Activated CD4-positive, alpha-beta memory T cell treated with anti-CD3 and anti-CD28 coated beads for 36 hours (primary cell): ENCODE measurements at places on chromosomes 6 and 20. TPM values are rescaled to one million over a fixed set of nuclear protein-coding genes. Genes with fewer than 3 reads are reported as not detected.

GRCh38 chr6:132404330-132404729 lies 3.1 kb upstream of the MOXD1 start:
- H3K4me3 ChIP-seq = no peak overlapping the region
- DNase-seq = no peak
- H3K27me3 ChIP-seq = peaks cover 42% of the 10 kb centered on the region
- H3K36me3 ChIP-seq = no peaks in the 10 kb centered on the region
- peaks cover 12% of the 10 kb centered on the region for H3K4me1 ChIP-seq

DNA sequence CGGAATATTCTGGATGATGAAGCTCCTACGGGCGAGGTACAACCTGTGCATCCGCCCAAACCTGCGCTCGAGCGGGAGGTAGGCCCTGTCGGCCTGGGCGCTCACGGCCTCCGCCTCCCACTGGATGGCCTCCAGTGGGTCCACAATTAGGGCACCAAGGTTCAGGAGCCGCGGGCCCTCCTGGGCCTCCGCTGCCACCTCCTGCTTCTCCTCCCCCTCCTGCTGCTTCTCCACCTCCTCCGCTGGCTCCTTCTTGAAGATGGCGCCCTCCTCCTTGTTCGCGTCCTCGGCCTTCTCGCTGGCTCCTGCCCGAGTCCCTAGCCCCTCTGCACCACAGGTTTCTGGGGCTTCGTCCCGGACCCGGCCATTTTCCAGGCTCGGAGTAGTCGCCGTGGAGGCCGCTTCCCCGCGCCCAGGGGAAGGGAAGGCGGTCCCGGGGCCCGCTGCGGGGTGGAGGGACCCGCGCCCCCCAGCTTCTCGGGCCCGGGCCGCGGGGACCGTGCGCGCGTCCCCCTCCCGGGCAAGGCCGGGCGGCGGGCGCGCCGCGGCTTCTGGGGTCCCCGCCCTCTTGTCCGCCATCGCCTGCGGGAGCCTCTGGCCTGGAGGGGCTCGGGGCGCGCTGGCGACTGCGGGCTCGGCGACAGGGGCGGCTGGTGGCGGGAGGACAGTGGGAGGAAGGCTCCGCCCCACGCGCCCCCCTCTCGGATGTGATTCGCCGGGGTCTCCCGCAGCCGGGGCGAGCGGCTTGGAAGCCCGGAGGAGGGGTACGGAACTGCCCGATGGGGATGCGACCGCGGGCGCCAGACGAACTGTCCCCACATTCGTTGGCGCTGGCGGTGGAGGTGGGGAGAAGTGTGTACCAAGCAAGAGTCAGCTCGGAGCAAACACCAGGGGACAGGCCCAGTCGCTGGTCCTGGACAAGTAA lies 17.6 kb downstream of the PLAGL2 start:
- peaks cover 43% of the 10 kb centered on the region for H3K4me1 ChIP-seq
- peak overlapping the region; percentile 71 for H3K4me3 ChIP-seq
- H3K36me3 ChIP-seq = peaks cover 25% of the 10 kb centered on the region
- H3K27ac ChIP-seq = peak overlapping the region; percentile 54
- DNase-seq = peak; percentile 68

- no peak overlapping the region for H3K4me3 ChIP-seq
- H3K27ac ChIP-seq = no peak overlapping the region
- H3K4me1 ChIP-seq = no peaks in the 10 kb centered on the region
- H3K27me3 ChIP-seq = peaks cover 3% of the 10 kb centered on the region
- H3K36me3 ChIP-seq = no peaks in the 10 kb centered on the region
These were observed 28.8 kb downstream of the GCM1 start for GRCh38 chr6:53119772-53120409.

- DNase-seq = no peak
- H3K36me3 ChIP-seq = no peaks in the 10 kb centered on the region
- H3K4me3 ChIP-seq = no peak overlapping the region
- no peaks in the 10 kb centered on the region for H3K27me3 ChIP-seq
These were observed 465.9 kb upstream of the ARID1B start for GRCh38 chr6:156311291-156311690.

DNA sequence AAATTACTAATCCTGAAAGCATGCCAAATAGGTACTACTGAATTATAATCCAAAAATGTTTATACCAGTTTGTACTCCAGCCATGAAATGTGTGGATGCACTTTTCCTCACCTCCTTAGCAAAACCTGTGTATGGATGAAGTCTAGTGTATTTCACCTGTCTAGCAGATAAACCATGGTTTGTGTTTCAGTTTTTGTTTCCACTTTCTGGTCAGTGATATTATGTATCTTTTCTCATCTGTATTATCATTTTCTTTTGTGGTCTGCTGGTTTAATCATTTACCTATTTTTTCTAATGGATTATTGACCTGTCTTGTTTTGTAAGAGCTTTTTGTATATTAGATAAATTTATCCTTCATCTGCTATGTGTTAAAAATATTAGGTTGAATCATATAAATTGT lies 41.0 kb upstream of the TMEM217 start:
- H3K4me3 ChIP-seq = no peak overlapping the region
- H3K27ac ChIP-seq = no peak overlapping the region
- H3K36me3 ChIP-seq = peaks cover 35% of the 10 kb centered on the region
- no peaks in the 10 kb centered on the region for H3K27me3 ChIP-seq

- DNase-seq = no peak
- H3K4me3 ChIP-seq = peak overlapping the region; percentile 94
- H3K4me1 ChIP-seq = peaks cover 35% of the 10 kb centered on the region
- peak overlapping the region; percentile 88 for H3K27ac ChIP-seq
- H3K36me3 ChIP-seq = peaks cover 9% of the 10 kb centered on the region
- H3K27me3 ChIP-seq = no peaks in the 10 kb centered on the region
These were observed 595 bp downstream of the FKBPL start for GRCh38 chr6:32129297-32130088.

DNA sequence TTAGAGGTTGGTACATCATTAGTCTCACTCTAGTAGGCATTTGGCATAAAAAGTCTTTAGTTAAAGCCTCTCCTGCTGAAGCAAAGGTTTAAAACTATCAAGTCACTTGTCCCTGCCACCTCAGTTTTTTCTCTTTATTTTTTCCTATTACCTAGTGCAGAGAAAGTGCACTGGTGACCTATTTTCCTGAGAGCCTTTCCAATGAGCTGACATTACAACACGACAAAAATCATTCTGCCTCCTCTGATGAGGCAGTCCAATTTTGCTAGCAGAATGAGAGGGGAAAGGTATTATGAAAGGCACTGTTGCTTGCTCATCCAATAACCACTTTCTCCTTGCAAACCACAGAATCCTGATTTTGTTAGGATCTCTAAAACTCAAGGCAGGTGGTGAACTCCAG lies 73.3 kb upstream of the SGK1 start:
- H3K27ac ChIP-seq = no peak overlapping the region
- no peak overlapping the region for H3K4me3 ChIP-seq
- no peaks in the 10 kb centered on the region for H3K27me3 ChIP-seq
- DNase-seq = no peak
- H3K36me3 ChIP-seq = no peaks in the 10 kb centered on the region

DNA sequence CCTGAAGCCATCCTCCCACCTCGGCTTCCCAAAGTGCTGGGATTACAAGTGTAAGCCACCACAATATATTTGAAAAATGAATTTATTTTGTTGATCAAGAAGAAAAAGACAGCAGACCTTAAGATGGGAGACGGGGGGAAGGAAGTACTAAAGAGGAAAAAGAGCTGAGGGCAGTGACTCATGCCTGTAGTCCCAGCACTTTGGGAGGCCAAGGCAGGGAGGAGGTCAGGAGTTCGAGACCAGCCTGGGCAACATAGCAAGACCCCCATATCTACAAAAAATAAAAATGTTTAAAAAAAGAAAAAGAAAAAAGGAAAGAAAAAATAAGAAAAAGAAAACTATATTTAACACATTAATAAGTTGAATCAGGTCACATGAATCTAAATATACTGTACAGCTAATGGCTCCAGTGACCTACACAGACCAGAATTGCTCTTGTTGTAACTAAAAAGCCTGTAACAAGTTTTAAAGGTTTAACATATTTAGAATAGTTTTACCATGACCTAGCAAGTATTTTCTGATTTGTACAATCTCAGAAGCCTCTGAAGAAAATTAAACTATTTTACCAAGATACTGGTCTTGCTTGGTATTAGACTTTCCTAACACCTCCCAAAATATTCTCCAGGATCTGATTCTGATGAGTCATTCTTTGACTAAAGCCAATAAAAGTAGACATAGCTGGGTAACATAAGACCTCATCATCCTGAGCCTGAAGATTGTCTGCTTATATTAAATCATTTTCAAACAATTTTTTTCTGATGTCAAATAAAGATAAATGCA lies 4.3 kb upstream of the AKIRIN2 start:
- H3K36me3 ChIP-seq = no peaks in the 10 kb centered on the region
- no peaks in the 10 kb centered on the region for H3K27me3 ChIP-seq
- no peak overlapping the region for H3K4me3 ChIP-seq
- no peak for DNase-seq
- H3K27ac ChIP-seq = no peak overlapping the region

DNA sequence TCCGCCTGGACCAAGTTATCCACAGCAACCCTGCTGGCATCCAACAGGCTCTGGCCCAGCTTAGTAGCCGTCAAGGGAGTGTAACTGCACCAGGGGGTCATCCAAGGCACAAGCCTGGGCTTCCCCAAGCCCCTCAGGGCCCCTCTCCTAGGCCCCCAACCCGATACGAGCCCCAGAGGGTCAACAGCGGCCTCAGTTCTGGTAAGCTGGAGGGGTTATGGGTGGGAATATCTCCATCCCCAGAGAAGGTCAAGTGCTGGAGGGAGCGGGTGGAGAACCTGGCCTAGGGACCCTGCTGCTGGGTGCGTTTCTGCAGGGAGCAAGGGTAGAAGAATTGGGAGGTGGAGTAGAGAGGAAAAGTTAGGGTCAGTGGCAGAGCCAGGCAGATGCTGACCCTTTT lies 12.9 kb downstream of the PRRC2A start:
- no peak for DNase-seq
- peaks cover 64% of the 10 kb centered on the region for H3K36me3 ChIP-seq
- H3K4me3 ChIP-seq = no peak overlapping the region
- no peaks in the 10 kb centered on the region for H3K4me1 ChIP-seq
- H3K27me3 ChIP-seq = no peaks in the 10 kb centered on the region

DNA sequence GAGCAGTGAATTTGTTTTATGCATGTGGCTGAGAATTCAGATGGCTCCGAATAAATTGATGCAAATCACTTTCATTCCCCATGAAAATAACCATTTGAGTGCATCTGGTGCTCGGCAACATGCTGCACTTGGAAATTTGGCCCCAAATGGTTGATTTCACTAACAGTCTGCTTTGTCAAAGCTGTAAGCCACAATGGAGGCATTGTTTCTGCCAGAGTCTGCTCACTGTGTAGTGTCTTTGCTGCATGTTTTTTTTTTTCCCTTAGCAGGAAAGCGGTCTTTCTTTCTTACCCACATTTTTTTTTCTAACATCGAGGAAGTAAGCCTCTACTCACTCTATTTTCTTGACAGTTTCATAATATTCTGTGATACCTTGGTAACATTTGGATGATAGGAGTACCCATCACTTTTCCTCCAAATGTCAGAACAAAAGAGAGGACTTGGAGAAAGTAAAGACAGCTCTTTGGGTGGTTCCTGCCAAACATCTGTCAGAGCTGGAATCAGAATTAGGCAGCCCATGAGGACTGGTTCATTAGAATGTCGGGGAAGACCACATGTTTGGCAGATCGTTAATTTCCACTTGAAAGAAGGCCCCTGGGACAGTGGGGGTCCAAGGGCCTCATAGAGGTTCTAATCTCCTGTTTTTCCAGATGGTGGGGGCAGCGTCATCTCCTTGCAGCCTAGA lies 149.5 kb downstream of the DOK5 start:
- H3K4me1 ChIP-seq = no peaks in the 10 kb centered on the region
- H3K27ac ChIP-seq = no peak overlapping the region
- no peak overlapping the region for H3K4me3 ChIP-seq

DNA sequence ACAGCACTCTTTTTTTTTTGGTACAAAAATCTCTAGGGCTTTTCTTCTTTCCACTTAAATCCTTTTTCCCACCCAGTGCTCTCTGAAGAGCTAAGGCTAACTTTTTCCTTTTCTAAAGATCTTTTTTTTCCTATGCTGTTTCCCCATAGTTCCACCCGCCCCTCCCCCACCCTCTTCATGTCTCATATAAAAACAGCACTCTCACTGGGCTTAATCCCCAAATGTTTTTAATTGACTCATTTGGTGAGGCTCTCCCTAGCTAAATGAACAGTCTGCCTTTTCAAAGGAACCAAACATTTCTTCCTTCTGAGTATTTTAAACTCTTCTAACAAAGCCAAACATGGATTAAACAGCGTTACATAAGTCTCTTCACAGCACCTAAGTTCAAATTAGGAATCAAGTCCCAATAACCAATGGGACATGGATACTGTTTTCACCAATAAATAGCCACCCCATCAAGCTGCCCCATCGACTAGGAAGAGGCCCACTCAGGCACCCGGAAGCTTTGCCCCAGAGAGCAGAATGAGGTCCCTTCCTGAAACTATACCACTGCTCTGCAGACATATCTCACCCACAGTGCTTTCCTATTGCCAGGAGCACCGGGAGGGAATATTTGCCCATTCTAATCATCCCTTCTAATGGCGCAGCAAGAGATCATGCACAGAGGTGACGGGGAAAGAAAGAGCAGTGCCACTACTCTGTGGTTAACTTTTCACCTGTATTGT lies 63.7 kb downstream of the ATXN1 start:
- H3K4me1 ChIP-seq = peaks cover 83% of the 10 kb centered on the region
- no peaks in the 10 kb centered on the region for H3K27me3 ChIP-seq
- peaks cover 8% of the 10 kb centered on the region for H3K36me3 ChIP-seq
- peak overlapping the region; percentile 89 for H3K27ac ChIP-seq
- peak overlapping the region; percentile 78 for H3K4me3 ChIP-seq
- DNase-seq = peak; percentile 36

DNA sequence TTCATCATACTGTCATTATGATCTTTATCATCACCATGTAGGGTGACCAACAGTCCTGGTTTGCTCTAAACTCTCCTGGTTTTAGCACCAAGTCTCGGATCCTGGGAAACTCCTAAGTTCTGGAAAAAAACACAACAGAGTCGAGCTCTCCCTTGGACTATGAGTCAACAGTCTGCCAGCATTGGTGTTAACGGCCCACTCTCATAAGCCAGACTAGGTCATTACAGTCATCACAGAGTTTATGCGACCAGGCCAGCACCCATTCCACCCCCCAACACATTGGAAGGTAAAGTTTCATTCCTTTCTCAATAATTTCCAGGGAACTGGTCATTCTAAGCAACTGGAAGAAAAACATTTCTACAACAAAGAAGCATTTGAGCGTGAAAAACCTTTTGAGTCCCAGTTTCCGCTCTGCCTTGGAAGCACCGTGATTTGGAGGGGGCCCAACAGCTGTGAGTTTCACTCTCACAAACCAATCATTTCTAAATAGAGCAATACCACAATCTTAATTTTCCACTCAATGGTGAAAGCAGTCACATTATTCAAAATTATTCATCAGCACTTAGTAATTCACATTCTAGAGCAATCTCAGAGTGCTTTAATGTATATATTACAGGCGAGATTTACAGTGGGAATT lies 445.0 kb downstream of the CDH26 start:
- peak; percentile 11 for DNase-seq
- no peak overlapping the region for H3K27ac ChIP-seq
- peaks cover 3% of the 10 kb centered on the region for H3K27me3 ChIP-seq

GRCh38 chr20:38558596-38559360 lies 22.2 kb upstream of the ADIG start:
- no peak overlapping the region for H3K27ac ChIP-seq
- no peak for DNase-seq
- H3K4me3 ChIP-seq = no peak overlapping the region
- H3K36me3 ChIP-seq = peaks cover 21% of the 10 kb centered on the region
- H3K27me3 ChIP-seq = no peaks in the 10 kb centered on the region
- H3K4me1 ChIP-seq = no peaks in the 10 kb centered on the region

Gene SF3B5
- total RNA-seq = 171 TPM

Gene CPNE5
- 1.5 TPM for total RNA-seq

Gene GRM1
- total RNA-seq = not detected

Gene RNF144B
- total RNA-seq = 2.1 TPM

Gene MEP1A
- total RNA-seq = not detected
